ENCODE measurements at places on chromosomes 6 and 20.

DNA sequence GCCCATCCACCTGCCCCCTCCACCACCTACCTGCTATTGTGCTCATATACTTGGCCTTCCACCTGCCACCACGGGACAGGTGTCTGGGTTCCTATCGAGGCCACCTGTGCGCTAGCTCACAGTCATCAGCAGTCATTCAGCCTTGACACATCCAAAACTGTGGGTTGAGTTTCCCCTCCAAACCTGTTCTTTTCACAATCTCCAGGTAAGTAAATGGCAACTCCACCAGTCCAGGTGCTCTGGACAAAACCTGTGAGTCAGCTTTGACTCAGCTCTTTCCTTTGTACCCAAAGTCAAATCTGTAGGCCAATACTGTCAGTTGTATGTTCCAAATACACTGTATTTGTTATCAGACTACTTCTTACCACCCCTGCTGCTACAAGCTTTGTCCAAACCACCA lies 52.6 kb downstream of the SPTLC3 start:
- DNase-seq, result peak; percentile 10

DNA sequence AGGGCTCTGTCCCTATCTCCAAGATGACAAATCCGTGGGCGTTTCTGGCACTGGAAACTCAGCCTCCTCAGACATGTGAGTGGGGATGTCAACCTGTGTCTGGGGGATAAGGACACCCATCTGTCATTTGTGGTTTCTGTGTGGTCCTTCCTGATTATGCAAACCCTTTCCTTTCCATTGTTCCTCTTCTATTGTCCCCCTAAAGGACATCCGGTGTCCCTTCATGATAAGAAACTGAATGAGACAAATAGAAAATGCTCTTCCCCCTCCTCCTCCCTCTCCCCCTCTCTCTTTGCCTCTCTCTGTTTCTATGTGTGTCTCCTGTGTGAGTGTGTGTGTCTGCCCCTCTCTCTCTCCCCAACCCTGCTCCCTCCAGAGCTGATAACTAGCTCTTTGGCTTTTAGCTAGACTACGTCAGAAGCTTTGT lies 11.5 kb upstream of the GLP1R start:
- no peak for DNase-seq

GRCh38 chr20:2305946-2306345 lies 10.1 kb downstream of the TGM3 start:
- no peak for DNase-seq

DNA sequence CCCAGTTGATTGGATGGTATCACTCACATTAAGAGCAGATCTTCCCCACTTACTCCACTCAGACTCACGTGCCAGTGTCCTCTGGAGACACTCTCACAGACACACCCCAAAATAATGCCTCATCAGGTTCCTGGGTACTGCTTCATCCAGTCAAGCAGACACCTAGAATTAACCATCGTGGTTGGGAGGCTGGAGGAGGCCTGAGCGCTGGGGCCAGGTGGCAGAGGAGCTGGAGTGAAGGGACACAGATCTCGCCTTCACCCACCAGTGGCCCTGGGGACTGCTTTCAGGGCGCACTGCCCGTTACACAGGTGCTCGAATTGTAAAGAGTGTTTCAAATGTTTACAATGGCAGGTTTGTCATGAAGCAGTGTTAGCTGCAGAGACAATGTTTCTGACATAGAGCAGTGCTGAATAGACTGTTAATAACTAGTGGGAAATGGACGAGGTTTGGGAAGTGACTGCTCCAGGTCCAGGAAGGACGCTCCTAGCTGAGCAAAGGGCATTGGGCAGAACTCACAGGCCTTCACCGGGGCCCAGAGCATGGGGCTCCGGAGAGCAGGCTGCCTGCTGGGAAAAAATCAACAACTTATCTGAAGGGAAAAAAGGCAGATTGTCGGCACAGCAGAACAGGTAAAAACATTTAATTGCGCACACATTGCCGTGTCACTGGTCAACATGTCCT lies 38.4 kb downstream of the TMEM242 start:
- no peak for DNase-seq

GRCh38 chr6:137043710-137044365 lies 927 bp downstream of the IL20RA start:
- peak; percentile 16 for DNase-seq

- no peak for DNase-seq
These were observed 122.0 kb downstream of the HTR1B start for GRCh38 chr6:77341058-77341986.

DNA sequence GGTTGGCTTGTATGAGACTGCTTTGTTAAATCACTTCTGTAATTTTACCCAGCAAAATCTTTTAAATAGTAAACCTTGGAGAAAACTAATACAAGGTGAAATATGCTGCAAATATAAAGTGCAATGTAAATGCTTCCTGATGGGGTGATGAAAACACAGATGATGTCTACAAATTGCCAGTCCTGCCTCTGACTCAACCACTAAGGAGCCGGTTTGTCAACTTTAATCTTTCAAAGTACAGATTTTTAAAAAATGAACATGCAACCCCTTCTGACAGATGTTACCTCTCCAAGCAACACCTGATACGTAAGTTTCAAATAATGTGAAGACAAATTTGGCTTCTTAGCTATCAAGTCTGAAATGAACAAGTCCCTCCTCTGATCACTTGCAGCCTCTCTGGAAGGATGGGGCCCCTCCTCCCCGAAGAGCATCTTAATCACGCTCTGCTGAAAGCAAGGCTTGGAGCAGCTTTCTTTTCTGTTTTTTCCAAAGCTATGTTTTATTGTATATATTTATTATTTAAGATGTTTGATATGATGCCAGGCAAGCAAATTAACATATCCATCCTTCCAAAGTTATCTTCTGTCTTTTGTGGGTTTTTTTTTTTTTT lies 196.0 kb downstream of the MYLK4 start:
- DNase-seq, result no peak

- DNase-seq, result no peak
These were observed 13.4 kb downstream of the EDEM2 start for GRCh38 chr20:35133735-35134134.

- no peak for DNase-seq
These were observed 167.9 kb upstream of the MCHR2 start for GRCh38 chr6:100161782-100162365.

DNA sequence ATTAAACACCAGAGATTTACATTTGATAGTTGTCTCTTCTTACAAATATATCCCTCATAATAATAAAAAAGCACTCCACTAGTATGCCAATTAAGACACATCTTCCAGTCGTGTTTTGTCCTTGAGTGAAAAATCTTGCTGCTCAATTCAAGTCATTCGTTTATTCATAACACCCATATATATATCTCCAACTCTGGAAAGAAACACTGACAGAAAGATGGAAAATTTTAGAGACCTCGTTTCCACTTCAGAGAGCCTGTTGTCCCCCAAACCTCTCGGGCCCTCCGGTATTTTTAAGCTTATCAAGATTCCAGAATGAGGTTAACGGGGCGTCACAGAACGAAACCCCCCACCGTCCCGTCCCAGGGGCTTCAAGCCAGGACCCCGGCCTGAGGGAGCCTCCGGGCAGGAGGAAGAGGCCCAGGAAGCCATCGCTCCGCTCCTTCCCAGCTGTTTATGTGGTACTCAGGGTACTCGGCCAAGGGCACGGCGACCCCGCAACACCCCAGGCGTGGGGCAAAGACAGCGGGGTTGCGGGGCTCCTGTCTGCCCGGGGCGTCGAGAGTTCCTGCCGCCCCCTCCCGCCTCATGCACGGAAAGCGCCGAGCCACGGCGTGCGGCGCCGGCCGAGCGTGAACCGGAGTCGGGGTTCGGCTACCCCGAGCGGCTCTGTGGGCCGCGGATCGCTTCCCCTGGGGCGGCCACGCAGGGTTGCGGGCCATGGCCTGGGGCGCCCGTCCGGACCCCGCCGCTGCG lies 623 bp upstream of the SNX9 start:
- DNase-seq, result no peak

GRCh38 chr6:106475284-106475683 lies 114.8 kb downstream of the CRYBG1 start:
- DNase-seq, result no peak

DNA sequence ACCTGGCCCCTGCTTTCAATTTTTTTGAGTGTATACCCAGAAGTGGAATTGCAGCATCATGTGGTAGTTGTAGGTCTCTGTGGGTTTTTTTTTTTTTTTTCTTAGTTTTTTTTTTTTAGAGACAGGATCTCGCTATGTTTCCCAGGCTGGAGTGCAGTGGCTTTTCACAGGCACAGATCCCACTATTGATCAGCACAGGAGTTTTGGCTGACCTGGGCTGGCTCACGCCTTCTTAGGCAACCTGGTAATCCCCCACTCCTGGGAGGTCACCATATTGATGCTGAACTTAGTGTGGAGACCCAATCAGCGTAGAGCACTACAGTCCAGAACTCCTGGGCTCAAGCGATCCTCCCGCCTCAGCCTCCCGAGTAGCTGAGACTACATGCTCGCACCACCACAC lies 25.9 kb downstream of the MTO1 start:
- DNase-seq, result no peak

DNA sequence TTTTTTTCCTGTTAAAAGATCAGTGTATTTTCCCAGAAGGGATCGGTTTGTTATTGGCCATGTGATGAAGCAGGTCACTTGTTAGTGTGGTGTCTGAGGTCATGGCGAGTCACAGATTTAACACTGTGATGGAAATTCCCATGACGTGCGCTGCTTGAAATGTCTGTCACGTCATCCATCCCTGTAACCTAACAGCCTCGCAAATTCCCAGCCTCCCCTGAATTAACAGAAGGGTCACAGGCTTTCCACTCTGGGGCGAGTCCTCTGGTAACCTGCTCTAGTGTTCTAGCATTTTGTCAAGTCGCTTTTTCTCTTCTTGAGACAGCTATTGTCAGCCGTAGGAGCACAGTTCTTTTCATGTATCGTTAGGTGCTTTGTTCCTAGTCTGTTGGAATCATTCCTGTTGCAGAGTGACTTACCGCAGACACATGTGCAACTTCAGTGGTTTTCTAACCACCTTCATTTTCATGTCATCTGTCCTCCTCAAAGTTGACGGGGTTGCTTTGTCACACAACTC lies 137.2 kb downstream of the MAP3K4 start:
- DNase-seq, result peak; percentile 35

DNA sequence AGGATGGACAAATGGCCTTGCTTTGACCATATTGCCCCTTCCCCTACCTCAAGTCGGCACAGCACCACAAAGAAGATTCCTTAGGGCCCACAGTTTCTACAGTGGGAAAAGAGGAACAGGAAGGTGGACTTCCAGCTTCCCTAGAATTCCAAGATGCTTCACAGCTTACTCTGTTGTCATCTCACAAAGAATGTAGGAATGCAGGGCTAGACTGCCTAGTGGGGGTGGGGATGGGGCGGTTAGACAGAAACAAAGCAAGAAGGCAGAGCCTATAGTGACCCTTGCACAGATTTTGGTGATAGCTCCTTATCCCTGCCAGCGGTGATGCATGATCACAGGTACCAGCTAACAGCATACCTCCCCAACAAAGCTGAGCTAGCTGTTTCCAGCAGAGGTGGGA lies 607.6 kb upstream of the MAN1A1 start:
- DNase-seq, result no peak

DNA sequence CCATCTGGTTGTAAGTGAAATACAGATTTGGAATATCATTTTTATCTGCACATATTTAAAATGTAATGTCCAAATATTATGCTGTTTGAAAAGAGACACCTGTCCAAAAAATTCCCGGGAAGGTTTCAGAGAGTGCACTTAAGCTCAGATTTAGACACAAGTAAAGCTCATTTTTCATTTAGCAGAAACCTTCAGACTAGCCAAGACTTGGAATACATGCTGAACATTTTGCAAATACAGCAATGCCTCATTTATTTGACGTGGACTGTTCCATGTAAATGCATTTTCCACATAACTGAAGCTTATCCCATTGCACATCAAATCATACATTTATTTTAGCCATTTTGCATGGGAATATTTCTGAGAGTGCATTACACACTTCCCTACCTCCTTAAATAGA lies 280.7 kb downstream of the ZNF217 start:
- DNase-seq, result no peak

GRCh38 chr6:104527311-104527710 lies 332.4 kb downstream of the HACE1 start:
- DNase-seq, result no peak

- DNase-seq, result no peak
These were observed 197.4 kb upstream of the PRSS16 start for GRCh38 chr6:27049863-27050781.

GRCh38 chr6:132819405-132820161 lies 5.2 kb downstream of the RPS12 start:
- DNase-seq, result no peak

DNA sequence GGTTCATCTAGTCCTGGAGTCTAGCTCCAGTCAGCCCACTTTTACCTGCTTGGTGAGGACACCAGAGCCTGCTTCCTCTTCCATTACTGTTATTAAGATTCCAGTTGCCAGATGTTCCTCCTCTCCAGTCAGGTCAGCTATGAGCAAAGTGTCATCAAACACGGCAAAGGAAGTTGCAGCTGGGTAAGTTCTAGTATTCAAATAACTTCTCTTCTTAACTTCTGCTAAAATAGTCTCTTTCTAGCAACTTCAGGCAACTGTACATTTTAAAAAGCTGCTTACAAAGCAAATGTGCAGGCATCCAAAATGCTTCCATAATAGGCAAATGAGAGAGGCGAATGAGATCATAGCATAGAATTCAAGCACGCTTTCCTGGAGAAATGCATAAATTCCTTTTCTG lies 18.4 kb upstream of the MRPS18A start:
- DNase-seq, result no peak

DNA sequence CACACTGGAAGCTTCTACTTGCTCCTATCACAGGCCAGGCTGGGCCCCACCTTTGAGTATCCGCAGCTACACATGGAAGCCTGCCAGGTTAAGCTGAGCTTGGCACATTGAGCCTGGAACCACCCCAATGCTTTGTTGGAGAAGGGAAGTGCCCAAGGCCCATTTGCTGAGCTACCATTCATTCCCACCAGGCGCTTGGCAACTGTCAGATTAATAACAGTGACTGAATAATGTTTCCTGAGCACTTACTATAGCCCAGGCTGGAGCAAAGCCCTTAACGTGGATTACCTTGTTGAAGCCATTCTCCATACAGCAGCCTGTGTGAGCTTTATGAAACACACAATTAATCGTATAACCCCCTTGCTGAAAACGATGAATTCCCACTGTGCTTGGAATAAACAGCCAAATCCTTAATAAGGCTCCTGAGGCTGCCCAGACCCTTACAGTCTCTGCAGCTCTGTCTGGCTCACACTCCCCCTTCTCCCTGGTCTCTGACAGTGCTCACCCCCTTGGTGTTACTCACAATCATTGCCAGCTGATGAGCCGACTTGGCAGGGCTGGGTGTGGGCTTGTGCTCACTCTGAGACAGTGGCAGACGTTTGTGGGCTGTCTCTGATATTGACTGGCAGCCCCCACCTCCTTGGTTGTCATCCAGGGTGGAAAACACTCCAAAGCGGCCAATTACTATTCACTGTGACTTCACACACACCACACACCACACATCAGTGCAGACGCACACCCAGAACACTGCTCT lies 357.1 kb downstream of the MAFB start:
- DNase-seq, result no peak
